Stimulated activated CD8-positive, alpha-beta memory T cell treated with anti-CD3 and anti-CD28 coated beads, Interleukin-4, amount 100 ng/mL, for 1 hour (primary cell): ENCODE measurements at places on chromosomes 6 and 20.

DNA sequence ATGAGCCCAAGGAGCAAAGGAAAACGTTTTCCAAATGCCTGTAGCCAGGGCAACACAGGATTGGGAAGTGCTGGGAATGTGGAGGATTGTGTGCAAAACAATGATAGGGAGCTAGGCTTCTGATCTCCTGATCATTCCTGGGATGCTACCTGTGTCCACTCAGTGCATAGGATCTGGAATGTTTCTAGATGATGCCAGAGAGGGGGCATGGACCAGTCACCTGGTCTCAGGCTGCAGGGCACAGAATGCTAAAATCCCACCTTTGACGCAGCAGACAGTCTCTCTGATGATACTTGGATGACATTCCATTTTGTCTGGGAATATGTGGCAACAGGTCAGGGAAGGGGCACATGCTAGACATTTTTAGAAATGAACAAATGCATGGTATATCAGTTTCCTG, 128.9 kb downstream of the CLIC5 start:
- DNase-seq, result no peak

DNA sequence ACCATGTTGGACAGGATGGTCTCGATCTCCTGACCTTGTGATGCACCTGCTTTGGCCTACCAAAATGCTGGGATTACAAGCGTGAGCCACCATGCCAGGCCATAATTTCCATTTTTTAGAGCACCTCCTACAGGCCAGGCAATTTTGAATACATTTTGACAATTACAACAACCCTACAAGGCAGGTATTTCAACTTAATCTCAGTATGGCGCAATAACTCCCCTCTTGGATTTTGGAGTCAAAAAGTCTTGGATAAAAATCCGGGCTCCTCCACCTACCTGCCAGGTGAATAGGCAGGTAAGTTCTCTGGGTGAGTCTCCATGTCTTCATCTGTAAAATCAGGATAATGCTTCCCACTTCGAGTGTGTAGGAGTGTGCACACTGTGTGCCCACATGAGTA, 39.5 kb upstream of the TFAP2C start:
- DNase-seq, result no peak

DNA sequence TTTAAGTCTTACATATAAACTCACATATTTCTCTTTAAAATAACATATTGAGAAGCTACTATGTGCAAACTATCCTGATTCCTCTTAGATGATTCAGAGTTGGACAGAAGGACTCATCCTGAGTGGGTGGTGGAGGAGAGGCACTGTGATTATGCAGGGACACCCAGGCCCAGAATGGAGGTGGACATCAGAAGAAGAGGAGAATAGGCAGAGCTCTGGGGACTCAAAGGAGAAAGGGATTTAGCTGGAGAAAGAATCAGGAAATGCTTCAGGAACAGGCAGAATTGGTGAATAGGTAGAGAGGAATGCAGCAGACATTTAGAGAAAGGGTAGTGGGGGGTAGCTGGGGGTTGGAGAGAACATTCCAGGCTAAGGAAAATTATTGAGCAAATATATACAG, 17.4 kb downstream of the RCAN2 start:
- no peak for DNase-seq

DNA sequence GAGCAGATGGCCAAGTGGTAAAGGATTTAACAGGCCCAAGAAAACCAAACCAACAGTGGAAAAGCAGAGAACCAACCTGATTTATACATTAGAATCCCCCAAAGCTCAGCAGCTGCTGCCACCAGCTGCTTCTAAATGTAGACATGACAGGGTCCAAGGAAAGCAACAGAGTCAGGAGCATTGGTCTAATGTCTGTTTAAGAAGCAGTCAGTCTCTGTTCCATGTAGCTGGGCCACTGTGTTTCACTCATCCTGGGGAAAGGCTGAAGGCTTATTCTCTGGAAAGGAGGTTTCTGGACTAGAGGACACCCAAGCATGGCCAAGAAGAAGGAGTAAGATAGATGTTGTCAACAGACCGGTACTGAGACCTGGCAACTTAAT, 75.4 kb downstream of the TMEM244 start:
- no peak for DNase-seq

DNA sequence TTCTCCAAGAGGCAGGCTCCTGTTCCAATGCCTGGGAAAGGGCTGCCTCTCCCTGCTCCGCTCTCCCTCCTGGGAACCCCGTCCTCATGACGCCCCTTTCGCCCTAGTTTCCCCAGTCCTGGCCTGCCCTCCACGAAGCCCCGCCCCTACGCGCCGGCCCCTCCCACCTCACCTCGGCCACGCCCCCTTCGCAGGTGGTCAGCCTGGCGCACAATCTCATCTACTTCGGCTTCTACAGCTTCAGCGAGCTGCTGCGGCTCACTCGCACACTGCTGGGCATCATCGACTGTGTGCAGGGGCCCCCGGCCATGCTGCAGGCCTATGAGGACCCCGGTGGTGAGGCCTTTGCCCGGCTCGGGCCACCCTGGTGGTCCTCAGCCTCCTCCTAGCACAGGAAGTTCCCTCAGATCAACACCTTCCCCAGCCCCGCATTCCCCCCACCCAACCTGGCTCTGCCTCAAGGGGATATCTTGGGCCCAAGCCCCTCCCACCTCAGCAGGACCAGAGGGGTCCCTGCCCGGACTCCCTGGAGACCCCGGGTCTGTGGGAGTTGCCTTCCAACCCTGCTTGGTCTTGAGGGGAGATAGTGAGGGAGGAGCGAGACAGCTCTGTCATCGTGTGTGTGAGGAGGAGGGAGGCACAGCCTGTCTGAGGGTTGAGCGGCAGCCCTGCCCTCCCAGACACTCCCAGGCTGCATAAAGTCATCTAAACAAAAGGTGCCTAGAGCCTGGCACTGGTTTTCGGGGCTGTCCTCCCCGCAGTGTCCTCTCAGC, 40.3 kb downstream of the UQCC2 start:
- DNase-seq, result no peak

DNA sequence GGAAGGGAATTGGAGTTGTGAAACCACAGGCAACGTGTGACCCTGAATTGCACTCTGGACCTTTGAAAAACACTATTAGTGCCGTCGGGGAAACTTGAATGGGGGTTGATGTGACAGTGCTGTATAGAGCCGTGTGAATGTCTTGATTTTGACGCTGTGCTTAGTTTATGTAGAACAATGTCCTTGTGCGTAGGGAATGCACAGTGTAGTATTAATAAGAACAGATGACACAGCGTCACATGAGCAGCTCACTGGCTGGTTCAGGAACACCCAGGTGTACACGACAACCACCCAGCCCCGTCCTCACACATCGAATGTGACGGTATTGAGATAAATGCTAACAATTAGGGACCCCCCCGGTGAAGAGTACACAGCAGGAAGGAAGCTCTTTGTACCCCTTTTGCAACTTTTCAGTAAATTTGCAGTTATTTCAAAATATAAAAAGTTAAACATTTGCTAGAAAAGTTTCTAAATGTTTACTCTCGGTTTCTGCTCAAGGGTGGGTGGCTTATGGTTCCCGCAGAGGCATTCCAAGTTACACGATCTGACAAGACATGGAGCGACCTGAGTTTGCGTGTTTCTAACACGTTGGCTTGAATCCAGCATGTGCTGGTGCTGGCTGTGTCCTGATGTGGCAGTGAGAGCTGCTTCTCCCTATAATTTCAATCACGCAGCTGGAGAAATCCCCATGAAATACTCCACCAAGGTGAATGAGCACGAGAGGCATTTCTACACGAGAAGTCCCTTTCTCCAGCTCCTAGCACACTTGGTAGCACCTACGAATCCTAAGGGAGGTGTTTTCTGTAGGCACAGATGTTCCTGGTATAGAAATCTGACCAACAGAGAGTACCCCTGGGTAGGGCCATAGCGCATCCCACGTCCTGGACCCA, 208.0 kb upstream of the EXOC2 start:
- no peak for DNase-seq

GRCh38 chr20:61621035-61621730, 369.1 kb downstream of the CDH4 start:
- DNase-seq, result no peak
